Stimulated activated CD8-positive, alpha-beta memory T cell treated with anti-CD3 and anti-CD28 coated beads, Interleukin-4, amount 100 ng/mL, for 4 hours (primary cell): ENCODE measurements at places on chromosomes 3 and 15.

- no peak for DNase-seq
Measured at GRCh38 chr15:65330934-65331645, 26.6 kb downstream of the RNU5B-1 start.

DNA sequence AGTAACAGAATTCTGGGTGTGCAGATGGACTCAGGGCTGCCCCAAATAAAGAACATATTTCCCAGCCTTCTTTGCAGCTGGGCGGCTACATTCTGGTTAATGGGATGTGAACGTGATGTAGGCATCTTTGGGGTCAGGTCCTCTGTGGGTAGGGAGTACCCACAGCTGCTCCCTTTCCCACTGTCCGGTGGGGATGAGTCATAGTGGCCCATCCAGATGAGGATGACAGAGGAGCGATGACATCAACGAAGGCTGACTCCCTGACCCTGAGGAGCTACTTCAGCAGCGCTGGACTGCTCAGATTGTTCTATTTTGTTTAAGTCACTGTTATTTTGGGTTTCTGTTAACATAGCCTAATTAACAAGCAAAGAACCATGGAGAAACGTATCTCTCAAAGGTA, 38.0 kb downstream of the SRPRB start:
- DNase-seq: no peak

GRCh38 chr3:98875535-98875934, 26.0 kb downstream of the DCBLD2 start:
- DNase-seq: no peak

- DNase-seq: no peak
Measured at GRCh38 chr3:181717549-181718171, 5.9 kb downstream of the SOX2 start.

GRCh38 chr3:182711261-182711683, 82.0 kb upstream of the ATP11B start:
- no peak for DNase-seq

GRCh38 chr15:92958105-92958504, 58.0 kb downstream of the CHD2 start:
- DNase-seq: peak; percentile 20
